ENCODE measurements at places on chromosomes 1 and 21.

DNA sequence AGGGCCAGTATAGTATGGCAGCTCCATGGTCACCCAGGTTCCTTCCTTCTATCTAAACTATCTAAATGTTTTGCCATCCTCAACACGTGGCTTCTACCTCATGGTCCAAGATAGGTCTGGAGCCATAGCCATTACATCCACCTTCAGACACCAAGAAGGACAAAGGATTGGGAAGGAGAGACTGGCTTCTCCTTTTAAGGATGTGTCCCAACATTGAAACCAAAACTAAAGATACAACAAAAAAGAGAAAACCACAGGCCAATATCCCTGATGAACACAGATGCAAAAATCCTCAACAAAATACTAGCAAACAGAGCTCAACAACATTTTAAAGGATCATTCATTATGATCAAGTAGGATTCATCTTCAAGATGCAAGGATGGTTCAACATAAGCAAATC lies 24.8 kb downstream of the HSD11B1 start:
- no peak for DNase-seq

DNA sequence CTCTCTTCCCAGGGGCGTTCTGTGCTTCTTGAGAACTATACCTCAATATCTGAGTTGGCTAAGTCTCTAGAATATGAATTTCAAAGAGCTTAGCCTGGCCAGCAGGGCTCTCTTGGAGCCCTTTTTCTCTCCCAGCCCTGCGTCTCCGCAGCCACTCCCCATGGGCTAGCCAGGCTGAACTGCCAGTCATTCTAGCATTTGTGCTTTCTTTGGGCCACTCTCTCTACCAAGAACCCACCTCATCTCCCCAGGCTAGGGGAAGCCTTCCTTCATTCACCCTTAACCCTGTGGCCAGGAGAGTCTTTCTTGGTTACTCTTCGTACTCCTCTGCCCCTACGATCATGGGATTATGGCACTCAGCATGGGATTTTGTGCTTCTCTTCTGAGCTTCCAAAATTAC lies 18.2 kb downstream of the ABCG1 start:
- no peak for DNase-seq

GRCh38 chr1:178953538-178954324 lies 72.0 kb upstream of the FAM20B start:
- no peak for DNase-seq

DNA sequence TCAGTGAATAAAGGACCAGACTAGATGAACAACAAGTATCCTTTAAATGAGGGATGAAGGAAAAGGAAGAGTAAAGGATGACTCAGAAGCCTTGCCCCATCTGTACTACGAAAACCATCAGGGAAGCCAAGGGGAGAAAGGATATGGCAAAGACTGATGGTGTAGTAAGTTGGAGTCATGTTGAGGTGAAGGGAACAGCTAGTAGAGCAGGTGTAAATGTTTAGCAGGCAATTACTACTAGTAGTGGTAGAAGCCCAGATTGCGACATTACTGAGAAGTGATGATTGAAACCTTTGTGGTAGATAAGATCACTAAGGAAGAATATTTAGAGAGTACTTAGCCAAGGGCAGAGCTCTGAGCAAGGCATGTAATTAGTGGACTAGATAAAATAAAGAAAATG lies 84.0 kb downstream of the PHTF1 start:
- no peak for DNase-seq

DNA sequence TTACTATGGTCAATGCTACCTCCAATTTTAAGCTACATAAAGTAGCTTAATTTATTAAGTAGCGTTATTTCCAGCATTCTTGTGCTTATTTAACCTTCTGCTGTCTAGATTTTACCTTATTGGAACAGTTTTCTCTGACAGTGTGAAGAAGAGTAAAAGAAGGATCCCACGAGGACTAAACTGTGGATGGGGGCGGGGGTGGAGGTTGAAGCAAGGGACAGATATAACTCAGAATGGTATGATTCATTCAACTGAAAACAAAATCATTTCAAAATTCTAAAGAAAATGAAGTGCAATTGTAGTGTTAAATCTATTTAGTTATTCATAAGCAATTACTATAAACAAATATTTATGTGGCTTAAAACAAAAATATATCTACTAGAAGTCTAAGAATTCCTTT lies 11.5 kb upstream of the VAV3 start:
- DNase-seq = no peak

DNA sequence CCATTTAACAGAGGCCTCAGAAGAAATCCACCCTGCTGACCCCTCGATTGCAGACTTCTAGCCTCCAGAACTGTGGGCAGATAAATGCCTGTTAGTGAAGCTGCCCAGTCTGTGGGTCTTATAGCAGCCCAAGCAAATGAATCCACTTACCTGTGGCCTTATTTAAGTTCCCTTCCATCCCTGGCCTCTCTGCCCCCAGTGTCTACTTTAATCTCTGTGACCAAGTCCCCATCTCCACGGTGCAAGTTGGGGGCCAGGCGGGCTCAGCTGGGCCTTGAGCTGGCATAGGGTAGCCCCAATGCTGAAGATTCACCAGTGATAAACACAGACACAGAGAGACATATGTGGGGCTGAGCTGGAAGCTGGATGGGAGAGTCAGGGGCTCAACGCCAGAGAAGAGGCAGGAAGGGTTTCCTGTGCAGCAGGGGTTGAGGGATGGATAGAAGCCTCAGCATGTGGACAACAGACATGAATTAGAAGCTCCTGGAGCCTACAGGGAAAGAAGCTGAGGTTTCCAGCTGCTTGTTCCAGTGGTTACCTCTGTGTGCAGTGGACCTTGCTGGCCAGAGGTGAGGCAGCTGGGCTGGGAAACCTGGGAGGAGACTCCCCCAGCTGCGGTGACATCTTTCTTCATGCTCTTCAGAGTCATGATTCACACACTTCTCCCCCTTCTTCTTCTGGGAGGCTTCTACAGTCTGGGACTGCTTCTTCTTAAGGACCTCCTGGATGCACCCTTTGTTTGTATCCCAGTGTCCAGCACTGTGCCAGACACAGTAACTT lies 13.4 kb upstream of the B3GALT5 start:
- DNase-seq = no peak

DNA sequence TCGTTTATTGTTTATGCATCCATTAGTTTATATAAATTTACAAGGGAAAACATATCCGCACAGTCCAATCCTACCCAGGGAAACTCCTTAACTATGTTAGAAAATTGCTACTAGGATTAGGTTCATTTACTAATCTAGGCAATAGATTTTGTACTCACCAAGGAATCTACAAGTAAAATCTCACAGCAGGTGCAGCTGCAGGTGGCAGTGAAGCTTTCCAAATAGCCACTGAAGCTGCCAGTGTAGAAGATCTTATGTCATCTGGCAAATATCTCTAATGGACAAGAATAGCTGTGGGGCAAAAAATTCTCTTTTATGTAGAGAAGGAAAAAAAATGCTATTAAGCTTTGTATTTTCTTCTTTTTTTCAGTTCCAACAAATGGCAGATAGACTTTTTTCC lies 963.4 kb upstream of the ADGRL4 start:
- DNase-seq = no peak

All from gastrocnemius medialis (tissue), 4 donors.